ENCODE measurements at places on chromosomes 16 and 17. TPM values are rescaled to one million over a fixed set of nuclear protein-coding genes. Genes with fewer than 3 reads are reported as not detected.

- no peak for DNase-seq
- H3K4me1 ChIP-seq, result no peaks in the 10 kb centered on the region
- H3K36me3 ChIP-seq, result no peaks in the 10 kb centered on the region
- no peaks in the 10 kb centered on the region for H3K27me3 ChIP-seq
Measured at GRCh38 chr17:15036238-15036637, 228.9 kb downstream of the PMP22 start.

- H3K27me3 ChIP-seq, result peaks cover 21% of the 10 kb centered on the region
- no peak overlapping the region for H3K27ac ChIP-seq
- no peak overlapping the region for H3K4me3 ChIP-seq
- no peaks in the 10 kb centered on the region for H3K36me3 ChIP-seq
- no peak for DNase-seq
- H3K4me1 ChIP-seq, result peaks cover 15% of the 10 kb centered on the region
Measured at GRCh38 chr17:74678541-74678940, 34.2 kb downstream of the CD300LF start.

DNA sequence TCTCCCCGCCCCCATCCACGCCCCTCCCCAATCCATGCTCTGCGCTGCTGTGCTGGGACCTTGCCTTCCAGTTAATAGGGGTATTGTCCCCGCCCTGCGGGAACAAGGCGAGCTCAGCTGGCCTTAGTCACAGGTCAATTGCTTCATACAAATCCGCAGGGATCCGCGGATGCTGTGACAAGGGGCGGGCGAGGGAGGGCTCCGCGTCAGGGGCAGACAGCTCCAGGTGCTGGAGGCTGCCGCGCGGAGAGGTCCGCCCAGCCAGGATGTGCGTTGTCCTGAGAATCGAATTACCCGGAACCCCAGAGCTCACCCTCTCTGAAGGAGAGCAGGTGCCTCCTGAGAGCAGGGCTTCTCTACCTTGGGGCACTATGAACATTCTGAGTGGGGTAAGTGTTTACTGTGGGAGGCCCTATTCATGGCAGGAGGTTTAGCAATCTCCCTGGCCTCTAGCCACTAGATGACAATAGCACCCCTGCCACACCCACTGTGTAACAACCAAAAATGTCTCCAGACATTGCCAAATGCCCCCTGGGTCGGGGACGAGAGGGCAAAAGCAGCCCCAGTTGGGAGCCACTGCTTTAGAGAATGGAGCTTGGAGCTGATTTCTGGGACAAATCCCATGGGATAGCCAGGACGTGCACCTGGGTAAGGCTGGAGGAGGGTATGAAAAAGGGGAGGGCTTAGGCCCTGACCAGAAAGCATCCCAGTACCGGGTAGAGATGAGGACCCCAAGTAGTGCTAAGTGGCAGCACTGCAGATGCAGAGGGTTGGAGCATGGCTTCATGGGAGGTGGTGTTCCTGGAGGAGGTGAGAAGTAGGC, 138.2 kb downstream of the CYLD start:
- H3K27me3 ChIP-seq, result peaks cover 25% of the 10 kb centered on the region
- H3K27ac ChIP-seq, result no peak overlapping the region
- no peaks in the 10 kb centered on the region for H3K4me1 ChIP-seq
- H3K36me3 ChIP-seq, result no peaks in the 10 kb centered on the region
- DNase-seq, result no peak

DNA sequence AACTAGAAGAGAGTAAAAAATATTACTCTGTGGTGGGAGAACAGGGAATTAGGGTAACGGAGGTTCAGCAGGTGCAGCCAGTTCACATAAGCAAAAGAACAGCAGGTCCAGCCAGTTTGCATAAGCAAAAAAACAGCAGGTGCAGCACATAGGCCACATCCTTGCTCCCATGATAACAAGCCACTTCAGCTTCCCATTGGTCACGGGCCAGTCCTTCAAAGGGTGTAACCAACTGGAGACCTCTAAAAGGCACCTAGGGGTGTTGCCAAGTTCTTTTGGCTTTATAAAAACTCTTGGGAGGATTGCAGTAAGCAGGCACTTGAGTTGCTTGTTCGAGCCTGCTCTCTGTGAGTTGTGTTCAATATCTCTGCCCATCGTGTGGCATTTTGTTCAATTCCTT, 488.1 kb downstream of the XYLT1 start:
- no peak for DNase-seq
- peaks cover 7% of the 10 kb centered on the region for H3K36me3 ChIP-seq
- H3K27me3 ChIP-seq, result no peaks in the 10 kb centered on the region
- no peak overlapping the region for H3K4me3 ChIP-seq
- H3K4me1 ChIP-seq, result peaks cover 13% of the 10 kb centered on the region
- H3K27ac ChIP-seq, result no peak overlapping the region

GRCh38 chr16:28587386-28587785, 9.5 kb downstream of the SULT1A2 start:
- H3K4me1 ChIP-seq, result no peaks in the 10 kb centered on the region
- H3K27me3 ChIP-seq, result no peaks in the 10 kb centered on the region
- H3K4me3 ChIP-seq, result no peak overlapping the region
- H3K36me3 ChIP-seq, result no peaks in the 10 kb centered on the region
- DNase-seq, result no peak

GRCh38 chr16:12449795-12450194, 353.9 kb downstream of the CPPED1 start:
- H3K36me3 ChIP-seq, result no peaks in the 10 kb centered on the region
- no peaks in the 10 kb centered on the region for H3K4me1 ChIP-seq
- no peak for DNase-seq
- H3K27me3 ChIP-seq, result no peaks in the 10 kb centered on the region
- H3K27ac ChIP-seq, result no peak overlapping the region
- H3K4me3 ChIP-seq, result no peak overlapping the region

DNA sequence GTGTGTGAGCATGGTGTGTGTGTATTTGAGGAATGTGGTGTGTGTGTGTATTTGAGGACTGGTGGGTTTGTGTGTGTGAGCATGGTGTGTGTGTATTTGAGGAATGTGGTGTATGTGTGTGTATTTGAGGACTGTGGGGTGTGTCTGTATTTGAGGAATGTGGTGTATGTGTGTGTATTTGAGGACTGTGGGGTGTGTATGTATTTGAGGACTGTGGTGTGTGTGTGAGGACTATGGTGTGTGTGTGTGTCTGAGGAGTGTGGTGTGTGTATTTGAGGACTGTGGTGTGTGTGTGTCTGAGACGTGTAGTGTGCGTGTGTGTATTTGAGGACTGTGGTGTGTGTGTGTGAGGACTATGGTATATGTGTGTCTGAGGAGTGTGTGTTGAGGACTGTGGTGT, 18.0 kb upstream of the CACNG1 start:
- no peaks in the 10 kb centered on the region for H3K36me3 ChIP-seq
- H3K27me3 ChIP-seq, result no peaks in the 10 kb centered on the region
- no peak overlapping the region for H3K27ac ChIP-seq
- H3K4me1 ChIP-seq, result no peaks in the 10 kb centered on the region
- no peak for DNase-seq

GRCh38 chr16:5231246-5231759, 133.7 kb upstream of the EEF2KMT start:
- no peaks in the 10 kb centered on the region for H3K36me3 ChIP-seq
- peaks cover 44% of the 10 kb centered on the region for H3K27me3 ChIP-seq
- no peak overlapping the region for H3K4me3 ChIP-seq

DNA sequence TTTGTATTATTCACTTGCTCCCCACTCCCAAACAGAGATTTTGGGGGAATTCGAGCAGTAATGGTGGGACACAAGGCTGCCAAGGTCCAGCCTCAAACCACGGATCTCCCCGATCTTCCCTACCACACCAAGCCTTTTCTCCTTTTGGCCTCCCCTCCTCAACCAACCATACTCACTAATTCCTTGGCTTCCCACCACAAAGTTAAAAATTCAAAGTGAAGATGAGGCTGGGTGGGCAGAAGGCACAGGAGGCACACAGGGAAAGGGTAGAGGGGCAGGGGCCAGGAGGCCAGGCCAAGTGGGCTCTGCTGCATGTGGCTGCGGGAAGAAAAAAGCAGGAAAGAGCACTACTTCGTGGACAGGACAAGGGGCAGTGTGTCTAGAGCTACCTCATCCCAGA, 15.2 kb downstream of the HOXB4 start:
- no peaks in the 10 kb centered on the region for H3K36me3 ChIP-seq
- H3K27me3 ChIP-seq, result no peaks in the 10 kb centered on the region
- peaks cover 31% of the 10 kb centered on the region for H3K4me1 ChIP-seq

DNA sequence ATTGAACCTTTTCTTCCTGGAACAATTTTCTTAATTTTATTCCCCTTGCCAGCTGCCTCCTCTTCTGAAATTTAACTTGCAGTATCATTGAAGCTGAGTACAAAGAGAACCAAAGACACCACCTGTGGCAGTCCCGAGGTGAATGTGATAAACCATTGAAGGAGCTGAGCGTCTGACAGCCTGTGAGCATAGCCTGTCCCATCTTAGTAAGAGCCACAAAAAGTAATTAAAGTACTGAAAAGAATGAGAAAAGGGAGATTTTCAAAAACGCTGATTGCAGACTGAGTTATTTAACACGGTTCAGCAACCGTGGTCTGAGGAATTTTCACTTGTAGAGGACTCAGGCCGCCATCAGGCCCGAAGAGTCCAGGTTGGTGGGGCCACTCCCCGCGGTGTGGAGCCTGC, 27.2 kb upstream of the ST6GALNAC1 start:
- peak overlapping the region; percentile 98 for H3K27ac ChIP-seq
- DNase-seq, result no peak
- peak overlapping the region; percentile 84 for H3K4me3 ChIP-seq
- no peaks in the 10 kb centered on the region for H3K36me3 ChIP-seq
- H3K27me3 ChIP-seq, result peaks cover 2% of the 10 kb centered on the region
- peaks cover 22% of the 10 kb centered on the region for H3K4me1 ChIP-seq

DNA sequence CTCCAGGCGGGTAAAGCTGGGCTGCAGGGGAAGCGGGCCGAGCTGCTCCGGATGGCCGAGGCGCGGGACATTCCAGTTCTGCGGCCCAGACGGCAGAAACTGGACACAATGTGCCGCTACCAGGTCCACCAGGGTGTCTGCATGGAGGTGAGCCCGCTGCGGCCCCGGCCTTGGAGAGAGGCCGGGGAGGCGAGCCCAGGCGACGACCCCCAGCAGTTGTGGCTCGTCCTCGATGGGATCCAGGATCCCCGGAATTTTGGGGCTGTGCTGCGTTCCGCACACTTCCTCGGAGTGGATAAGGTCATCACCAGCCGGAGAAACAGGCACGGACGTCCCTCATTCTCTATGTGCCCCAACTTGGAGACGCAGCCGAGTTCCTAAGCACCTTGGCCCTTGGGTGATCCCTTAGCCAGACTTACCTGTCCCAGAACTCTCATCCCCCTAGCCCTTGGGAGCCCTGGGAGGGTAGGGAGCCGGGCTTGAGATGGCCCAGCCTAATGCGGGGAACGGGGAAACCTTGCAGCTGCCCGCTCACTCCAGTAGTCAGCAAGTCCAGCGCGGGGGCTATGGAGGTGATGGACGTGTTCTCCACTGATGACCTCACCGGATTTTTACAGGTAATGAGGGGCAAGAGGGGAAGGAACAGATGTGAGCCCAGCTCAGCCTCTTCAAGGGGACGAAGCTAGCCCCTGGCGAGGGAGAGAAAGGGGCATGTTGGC, 806 bp downstream of the MRM1 start:
- peak; percentile 50 for DNase-seq
- peaks cover 6% of the 10 kb centered on the region for H3K36me3 ChIP-seq
- peak overlapping the region; percentile 87 for H3K4me3 ChIP-seq
- H3K27me3 ChIP-seq, result no peaks in the 10 kb centered on the region
- peak overlapping the region; percentile 85 for H3K27ac ChIP-seq

GRCh38 chr16:22250522-22250921, 44.4 kb downstream of the EEF2K start:
- H3K27ac ChIP-seq, result no peak overlapping the region
- peaks cover 5% of the 10 kb centered on the region for H3K36me3 ChIP-seq
- no peak for DNase-seq
- H3K4me3 ChIP-seq, result no peak overlapping the region
- H3K27me3 ChIP-seq, result no peaks in the 10 kb centered on the region

CDH3 gene
- total RNA-seq, result 2.3 TPM

ERN2 gene
- not detected for total RNA-seq
